ENCODE measurements at places on chromosomes 2 and 18.

- DNase-seq: no peak
These were observed 639 bp downstream of the EPB41L3 start for GRCh38 chr18:5543036-5543680.

GRCh38 chr2:102975996-102976975 is 214.5 kb downstream of the TMEM182 start:
- DNase-seq: peak; percentile 86

DNA sequence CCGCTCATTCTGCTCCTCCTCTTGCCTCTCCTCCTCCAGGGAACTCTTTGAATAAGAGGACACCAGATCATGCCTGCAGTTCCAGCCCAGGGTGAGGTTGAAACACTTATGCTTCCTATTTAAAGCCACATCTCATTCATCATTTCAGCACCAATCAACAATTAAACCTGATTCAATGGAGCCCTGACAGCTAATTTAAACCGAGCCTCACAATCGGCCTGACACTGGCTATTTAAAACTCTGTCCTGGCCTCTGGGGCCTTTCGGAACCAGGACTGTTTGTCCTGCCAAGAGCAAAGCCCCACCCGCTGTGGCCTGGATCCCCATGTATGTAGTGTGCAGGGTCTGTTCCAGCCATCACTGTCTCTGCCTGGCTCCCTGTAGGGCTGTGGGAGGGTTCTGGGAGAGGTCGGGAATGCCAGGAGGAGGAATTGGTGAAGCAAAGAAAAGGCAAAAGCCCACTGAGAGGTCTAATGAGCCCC is 97.4 kb downstream of the MCFD2 start:
- DNase-seq: no peak

GRCh38 chr18:77220726-77221125 is 28.9 kb upstream of the GALR1 start:
- DNase-seq: no peak

- no peak for DNase-seq
These were observed 322.3 kb downstream of the CDH2 start for GRCh38 chr18:27854631-27855030.

GRCh38 chr2:144237108-144237507 is 282.8 kb downstream of the ZEB2 start:
- no peak for DNase-seq

DNA sequence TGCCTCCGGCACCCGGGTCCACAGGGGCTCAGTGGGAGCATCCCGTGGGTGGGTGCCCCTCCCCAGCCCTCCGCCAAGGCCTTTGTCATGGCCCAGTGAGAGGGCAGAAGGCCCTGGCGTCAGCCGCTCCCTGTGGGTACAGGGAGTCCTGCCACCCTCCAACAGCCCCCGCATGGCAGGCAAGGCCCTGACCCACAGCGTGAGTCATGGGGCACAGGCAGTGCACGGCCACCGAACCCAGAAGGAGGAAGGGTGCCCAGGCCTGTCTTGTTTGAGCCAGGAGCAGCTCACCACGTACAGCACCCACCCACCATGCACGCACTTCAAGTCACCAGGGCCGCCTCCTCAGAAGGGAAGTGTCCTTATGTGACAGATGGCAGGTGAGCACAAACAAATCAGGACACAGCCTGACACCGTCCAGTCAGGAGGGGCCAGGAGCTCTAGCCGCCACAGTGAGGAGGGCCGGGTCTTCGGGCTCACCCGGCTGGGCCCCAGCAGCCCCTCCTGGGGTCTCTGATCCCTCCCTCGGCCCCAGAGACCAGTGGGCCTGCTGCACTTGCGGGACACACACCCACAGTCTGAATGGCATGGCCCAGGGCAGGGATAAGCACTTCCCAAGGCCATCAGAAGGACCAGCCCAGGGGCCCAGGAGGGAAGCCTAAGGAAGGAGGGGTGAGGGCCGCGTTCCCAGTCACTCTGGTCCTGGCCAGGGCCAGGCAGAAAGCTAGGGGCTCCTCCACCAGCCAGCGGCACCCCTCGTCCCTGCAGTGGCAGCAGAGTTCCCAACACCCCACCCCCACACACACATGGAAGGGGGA is 25.8 kb downstream of the BIN1 start:
- DNase-seq: no peak

GRCh38 chr18:48295586-48296311 is 113.4 kb downstream of the ZBTB7C start:
- no peak for DNase-seq

DNA sequence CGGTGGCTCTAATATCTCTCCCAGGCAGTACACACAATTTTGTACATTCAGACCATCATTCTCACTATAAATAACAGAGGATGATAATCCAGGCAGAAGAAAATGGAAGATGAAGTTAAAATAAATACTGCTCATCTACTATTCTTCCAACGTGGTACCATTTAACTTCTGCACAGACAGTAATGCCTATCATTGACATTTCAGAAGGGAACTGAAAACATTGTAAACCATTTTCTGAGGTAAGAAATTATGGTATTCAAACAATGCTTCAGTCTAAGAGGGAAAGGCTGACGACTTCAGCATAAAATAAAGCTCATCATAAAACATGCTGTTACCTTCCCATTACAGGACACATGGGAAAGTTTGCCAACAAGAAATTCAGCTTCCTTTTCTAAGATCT is 814.4 kb downstream of the NR4A2 start:
- no peak for DNase-seq

DNA sequence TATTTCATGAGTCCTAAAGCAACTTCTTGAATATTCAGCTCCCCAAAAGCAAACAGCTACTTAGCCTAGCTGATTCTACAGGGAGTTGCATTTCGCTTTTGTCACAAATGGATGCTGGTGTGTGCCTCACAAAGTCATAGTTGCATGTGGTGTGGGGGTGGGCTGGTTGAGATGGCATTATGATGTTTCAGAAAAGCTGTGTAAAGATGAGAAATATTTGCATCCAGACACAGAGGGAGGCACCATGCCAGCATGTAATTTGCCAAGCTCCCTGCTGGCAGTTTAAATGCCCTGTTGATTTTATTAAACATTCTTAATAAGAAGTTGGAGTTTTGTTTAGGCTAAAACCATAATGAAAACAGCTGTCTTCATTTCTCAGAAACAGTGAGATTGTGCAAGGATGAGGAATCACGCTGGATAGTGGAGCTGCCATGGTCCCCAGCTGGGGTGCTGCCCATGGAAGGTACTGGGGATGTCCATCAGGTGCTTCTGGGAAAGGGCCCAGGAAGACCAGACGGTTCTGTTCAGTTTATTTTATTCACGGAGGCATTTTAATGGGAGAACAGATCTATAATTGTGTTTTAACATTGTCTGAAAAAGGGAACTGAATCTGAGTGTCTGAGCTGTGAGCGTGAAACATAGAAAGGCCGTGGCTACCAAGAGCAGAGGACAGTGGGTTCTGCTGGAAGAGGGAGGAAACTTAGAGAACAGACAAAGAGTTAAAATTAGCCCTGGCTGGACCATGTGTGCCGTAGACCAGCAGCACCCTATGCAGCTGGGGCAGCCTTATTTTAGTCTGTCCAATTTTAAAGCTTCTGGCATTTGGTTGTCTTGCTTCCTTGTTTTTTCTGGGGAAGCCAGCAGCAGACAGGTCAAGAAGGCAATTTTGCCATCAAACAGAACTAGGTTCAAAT is 177.1 kb downstream of the FAM210A start:
- no peak for DNase-seq

DNA sequence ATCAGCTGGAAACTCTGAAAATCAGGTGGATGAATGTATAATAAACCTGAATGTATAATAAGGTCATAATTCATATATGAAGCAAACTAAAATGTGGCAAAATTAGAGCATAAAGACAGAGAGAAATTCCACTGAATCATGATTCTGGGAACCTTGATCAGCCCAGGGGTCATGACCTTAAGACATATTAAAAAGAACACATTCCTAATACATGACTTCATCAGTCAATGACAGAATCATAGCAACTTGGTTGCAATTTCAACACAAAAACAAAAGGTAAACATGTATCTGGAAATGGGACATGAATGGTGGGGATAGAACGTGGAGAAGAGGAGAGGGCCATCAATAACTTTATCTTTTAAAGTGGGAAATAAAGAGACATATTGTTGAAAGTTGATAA is 17.6 kb downstream of the AFF3 start:
- no peak for DNase-seq

GRCh38 chr18:363301-364085 is 95.6 kb upstream of the THOC1 start:
- no peak for DNase-seq

GRCh38 chr18:12839526-12840196 is 44.4 kb downstream of the PTPN2 start:
- no peak for DNase-seq

GRCh38 chr18:74579496-74580065 is 18.1 kb upstream of the ZNF407 start:
- no peak for DNase-seq

DNA sequence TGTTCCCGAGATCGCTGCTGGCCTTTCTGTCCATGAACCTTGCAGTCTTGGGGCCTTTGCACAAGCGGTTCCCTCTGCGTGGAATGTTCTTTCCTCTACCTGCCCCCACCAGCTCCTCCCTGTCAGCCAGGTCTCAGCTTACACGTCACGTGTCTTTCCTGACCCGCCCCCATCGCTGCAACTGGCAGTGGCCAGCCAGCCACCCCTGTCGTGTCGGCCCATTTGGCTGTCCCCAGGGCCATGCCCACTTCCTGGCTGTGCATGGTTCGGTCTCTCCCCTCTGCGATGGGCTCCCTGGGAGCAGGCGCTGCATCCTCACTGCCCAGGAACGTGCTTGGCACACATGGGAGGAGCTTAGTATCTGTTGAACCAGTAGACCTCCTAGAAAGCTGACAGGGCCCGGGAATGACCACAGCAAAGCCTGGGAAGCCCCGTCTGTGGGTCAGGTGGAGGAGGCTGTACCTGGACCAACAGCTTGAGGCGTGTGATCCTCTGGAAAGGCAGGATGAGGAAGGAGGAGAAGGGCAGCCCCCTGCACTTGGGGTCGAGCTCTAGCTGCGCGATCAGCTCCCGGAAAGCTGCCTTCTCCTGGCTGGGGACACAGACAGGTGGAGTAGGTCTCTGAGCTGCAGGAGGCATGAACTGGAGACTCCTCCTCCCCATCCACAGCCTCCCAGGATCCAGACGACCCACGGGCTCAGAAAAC is 21.0 kb downstream of the SNORC start:
- no peak for DNase-seq

DNA sequence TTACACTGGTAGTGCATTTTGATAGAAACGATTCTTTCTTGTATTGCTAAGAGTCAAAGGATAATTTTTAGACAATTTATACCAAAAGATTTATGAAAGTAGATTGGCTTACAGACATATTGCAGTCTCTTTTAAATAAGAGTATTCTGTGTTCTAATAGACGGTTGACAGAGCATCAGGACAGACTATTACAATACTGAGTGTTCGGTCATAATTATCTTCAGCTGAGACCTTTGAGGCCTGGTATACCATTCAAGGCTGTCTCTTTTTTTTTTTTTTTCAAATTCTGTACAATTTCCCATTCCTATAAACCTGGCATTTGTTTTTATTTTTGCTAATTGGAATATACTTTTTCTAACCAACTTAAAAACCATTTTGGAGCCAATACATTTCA is 140.6 kb upstream of the NOSTRIN start:
- no peak for DNase-seq

DNA sequence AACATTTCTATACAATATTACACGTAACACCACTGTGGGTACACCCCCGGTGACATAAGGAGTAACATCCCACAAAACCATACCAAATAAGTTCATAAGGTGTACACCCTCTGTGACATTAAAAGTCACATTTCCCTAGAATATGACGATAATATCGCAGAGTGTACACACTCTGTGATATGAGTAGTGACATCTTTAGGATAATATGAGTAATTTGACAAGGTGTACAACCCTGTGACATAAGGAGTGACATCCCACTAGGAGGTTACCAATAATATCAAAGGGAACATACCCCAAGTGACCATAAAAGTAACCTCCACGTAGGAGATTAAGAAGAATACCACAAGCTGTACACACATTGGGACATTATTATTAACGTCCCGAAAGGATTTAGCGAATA is 24.0 kb upstream of the TEX261 start:
- DNase-seq: no peak

DNA sequence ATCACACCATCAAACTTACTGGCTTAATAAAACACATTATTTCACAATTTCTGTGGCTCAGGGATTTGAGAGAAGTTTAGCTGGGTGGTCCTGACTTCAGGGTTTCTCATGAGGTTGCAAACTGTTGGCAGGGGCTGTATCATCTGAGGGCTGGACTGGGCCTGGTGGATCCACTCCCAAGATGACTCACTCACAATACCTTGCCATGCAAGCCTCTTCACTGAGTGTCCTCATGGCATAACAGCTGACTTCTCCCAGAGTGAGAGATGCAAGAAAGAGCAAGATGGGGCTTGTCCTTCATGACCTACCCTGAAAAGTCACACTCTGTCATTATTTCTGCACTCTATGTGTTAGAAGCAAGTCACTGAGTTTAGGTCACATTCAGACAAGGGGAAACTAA is 73.8 kb downstream of the AQP4 start:
- no peak for DNase-seq

GRCh38 chr2:239910851-239911640 is 114.1 kb downstream of the NDUFA10 start:
- DNase-seq: peak; percentile 24

DNA sequence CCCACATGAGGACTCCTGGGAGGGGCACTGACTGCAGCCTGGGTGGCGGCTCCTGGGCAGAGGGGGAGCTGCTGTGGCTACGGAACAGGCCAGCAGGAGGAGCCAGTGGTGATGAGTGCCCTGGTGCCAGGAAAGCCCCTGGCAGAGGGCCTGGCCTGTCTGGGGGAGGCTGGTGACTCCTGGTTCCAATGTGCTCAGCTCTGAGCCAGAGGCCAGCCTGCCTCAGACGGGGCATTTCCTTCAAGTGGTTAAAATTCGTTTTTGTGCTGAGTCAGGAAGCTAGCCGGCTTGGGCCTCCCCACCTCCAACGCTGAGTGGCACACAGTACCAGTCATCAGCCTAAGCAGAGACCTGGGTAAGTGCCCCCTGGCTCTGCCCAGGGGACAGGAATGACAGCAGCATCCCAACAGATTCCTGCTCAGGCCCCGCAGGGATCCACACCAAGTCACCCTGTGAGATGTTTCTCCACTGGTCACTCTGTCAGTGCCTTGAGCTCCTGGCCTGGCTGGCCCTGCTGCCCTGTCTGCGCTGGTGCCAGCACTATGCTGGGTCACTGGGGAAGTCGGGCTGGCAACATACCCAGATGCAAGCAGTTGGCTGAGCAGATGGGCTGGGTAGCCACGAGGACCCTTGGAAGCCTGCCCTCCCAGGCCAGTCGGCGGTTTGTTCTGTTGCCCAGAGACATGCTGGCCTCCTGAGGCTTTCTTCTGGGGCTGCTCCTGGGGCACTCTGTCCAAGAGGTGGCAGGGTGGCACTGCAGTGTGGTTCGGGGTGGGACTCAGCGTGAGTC is 7.1 kb upstream of the KLF11 start:
- DNase-seq: peak; percentile 86

DNA sequence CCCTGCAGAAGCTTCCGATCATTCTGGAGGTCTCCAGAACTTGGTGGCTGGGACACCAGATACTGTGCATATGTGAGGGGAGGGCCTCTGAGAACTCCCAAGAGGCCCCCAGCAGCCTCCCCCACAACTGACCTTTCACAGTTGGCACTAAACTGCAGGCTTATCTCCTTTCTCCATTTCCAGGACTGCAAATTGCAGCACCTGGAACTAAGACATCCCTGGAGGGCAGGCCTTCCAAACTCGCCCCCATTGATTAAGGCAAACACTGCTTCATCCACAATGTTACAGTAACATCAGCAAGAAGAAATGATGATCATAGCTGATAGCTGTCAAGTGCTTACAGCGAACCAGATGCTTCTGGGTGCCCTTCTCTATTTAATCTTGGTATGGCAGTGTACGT is 67.9 kb downstream of the TGOLN2 start:
- DNase-seq: no peak

Measured in NCI-H1694 treated with DMSO at 0.1 percent for 48 hours (cell line).